ENCODE measurements at places on chromosomes 3 and 15.

GRCh38 chr3:65796676-65797075, 242.0 kb downstream of the MAGI1 start:
- no peak overlapping the region for H3K4me3 ChIP-seq
- H3K4me1 ChIP-seq: no peaks in the 10 kb centered on the region
- no peaks in the 10 kb centered on the region for H3K27me3 ChIP-seq
- no peaks in the 10 kb centered on the region for H3K36me3 ChIP-seq
- no peak overlapping the region for H3K27ac ChIP-seq
- no peak for DNase-seq

- H3K4me3 ChIP-seq: no peak overlapping the region
- no peaks in the 10 kb centered on the region for H3K4me1 ChIP-seq
- H3K27ac ChIP-seq: no peak overlapping the region
- no peaks in the 10 kb centered on the region for H3K27me3 ChIP-seq
- no peaks in the 10 kb centered on the region for H3K36me3 ChIP-seq
Observed at GRCh38 chr15:61049028-61049427, 180.1 kb downstream of the RORA start.

DNA sequence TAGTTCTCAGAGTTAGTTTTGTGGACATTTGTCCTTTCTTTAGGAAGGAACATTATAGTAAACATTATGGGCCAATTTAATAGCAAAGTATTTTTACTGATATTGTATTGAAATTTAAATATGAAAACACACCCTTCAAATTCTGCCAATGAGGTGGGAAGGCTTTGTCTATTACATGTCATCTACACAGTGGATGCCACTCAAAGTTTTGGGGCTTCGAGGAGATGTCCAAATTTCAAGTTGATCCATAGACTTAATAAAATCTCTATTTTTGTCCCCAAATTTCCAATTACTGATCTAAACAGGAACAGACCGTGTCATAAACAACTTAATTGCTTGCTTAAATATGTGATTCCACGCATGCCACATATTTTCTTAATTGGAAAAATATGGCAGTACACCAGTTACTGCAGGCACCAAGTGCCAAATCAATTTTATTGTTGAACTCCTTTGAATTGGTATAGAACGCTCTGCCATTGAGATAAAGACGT, 1.7 kb downstream of the SHOX2 start:
- H3K4me3 ChIP-seq: peak overlapping the region; percentile 37
- no peaks in the 10 kb centered on the region for H3K36me3 ChIP-seq
- no peak for DNase-seq
- peaks cover 29% of the 10 kb centered on the region for H3K4me1 ChIP-seq

GRCh38 chr15:101372149-101372577, 77.1 kb upstream of the SNRPA1 start:
- no peak overlapping the region for H3K27ac ChIP-seq
- DNase-seq: no peak
- H3K27me3 ChIP-seq: no peaks in the 10 kb centered on the region
- H3K4me3 ChIP-seq: no peak overlapping the region

- peaks cover 21% of the 10 kb centered on the region for H3K4me1 ChIP-seq
- H3K36me3 ChIP-seq: peaks cover 3% of the 10 kb centered on the region
- H3K27ac ChIP-seq: peak overlapping the region; percentile 82
- no peak for DNase-seq
Observed at GRCh38 chr15:41936155-41936554, 36.2 kb downstream of the EHD4 start.

- no peak overlapping the region for H3K27ac ChIP-seq
- H3K4me3 ChIP-seq: no peak overlapping the region
- H3K36me3 ChIP-seq: no peaks in the 10 kb centered on the region
- H3K27me3 ChIP-seq: no peaks in the 10 kb centered on the region
- no peaks in the 10 kb centered on the region for H3K4me1 ChIP-seq
- DNase-seq: no peak
Observed at GRCh38 chr15:62964251-62964650, 78.3 kb upstream of the TPM1 start.

GRCh38 chr15:74767167-74768098, 14.4 kb upstream of the CSK start:
- no peak for DNase-seq
- peaks cover 33% of the 10 kb centered on the region for H3K4me1 ChIP-seq
- H3K36me3 ChIP-seq: no peaks in the 10 kb centered on the region
- H3K27ac ChIP-seq: no peak overlapping the region
- no peaks in the 10 kb centered on the region for H3K27me3 ChIP-seq

DNA sequence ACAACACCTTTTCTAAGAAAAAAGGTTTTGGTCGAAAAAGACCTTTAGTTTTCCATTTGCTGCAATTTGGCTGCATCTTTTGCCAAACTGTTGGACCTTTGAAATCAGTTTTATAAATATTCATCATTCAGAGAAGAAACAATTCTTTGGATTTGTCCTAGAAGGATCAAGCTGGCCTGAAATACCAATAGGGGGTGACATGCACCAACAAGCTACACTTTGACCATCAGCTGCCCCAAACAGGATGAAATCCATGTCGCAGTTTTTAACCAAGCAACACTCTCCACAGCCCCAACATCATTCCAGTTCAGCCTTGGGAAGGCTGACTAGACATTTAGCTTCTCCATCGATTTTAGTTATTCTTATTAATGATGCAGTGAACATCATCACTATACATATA, 9.8 kb downstream of the RPL15 start:
- no peak for DNase-seq
- H3K4me1 ChIP-seq: no peaks in the 10 kb centered on the region
- no peak overlapping the region for H3K4me3 ChIP-seq
- H3K27me3 ChIP-seq: no peaks in the 10 kb centered on the region
- H3K36me3 ChIP-seq: no peaks in the 10 kb centered on the region

DNA sequence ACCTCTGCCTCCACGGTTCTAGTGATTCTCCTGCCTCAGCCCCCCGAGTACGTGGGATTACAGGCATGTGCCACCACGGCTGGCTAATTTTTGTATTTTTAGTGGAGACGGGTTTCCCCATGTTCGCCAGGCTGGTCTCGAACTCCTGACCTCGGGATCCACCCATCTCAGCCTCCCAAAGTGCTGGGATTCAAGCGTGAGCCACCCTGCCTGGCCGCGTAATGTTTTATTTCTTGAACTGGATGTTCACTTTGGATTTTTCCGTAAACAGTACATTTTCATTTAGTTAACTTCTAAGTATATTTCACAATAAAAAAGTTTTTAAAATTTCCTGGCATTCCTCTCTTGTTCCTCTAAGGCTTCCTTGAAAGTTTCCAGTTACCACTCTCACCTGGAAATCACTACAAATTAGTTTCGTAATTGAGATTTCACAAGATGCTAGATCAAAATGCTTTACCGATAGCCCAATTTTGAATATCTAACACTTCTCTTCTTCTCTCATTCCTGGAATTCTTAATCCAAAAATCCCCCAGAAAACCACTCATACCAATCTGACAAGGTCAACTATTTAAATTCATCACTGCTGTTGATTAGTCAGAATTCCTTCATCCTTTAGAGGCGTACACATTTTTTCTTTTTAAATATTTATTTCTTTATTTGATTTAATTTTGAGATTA, 44.7 kb upstream of the INO80 start:
- no peaks in the 10 kb centered on the region for H3K36me3 ChIP-seq
- DNase-seq: no peak
- no peak overlapping the region for H3K4me3 ChIP-seq
- no peak overlapping the region for H3K27ac ChIP-seq
- no peaks in the 10 kb centered on the region for H3K27me3 ChIP-seq

GRCh38 chr15:56052395-56053045, 59.1 kb upstream of the NEDD4 start:
- DNase-seq: peak; percentile 77
- H3K27ac ChIP-seq: no peak overlapping the region
- H3K4me1 ChIP-seq: no peaks in the 10 kb centered on the region
- H3K27me3 ChIP-seq: no peaks in the 10 kb centered on the region

DNA sequence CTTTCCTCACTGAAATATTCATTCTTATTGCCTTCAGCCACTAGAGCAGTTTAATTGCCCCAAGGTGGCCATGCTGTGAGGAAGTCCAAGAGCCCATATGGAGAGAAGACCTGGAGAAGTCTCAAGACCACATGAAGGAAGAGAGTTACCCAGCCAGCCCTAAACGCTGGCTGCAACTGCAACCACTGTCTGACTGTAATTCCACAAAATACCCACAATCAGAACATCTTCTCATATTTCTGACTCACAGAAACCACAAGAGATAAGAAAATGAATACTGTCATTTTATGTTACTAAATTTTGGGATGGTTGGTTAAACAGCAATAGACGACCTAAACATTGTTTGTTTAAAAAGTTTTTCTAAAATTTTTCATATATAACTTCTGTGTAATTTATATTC, 14.7 kb upstream of the SST start:
- no peak for DNase-seq
- H3K4me3 ChIP-seq: no peak overlapping the region
- no peaks in the 10 kb centered on the region for H3K4me1 ChIP-seq
- no peak overlapping the region for H3K27ac ChIP-seq
- H3K27me3 ChIP-seq: no peaks in the 10 kb centered on the region
- H3K36me3 ChIP-seq: no peaks in the 10 kb centered on the region

DNA sequence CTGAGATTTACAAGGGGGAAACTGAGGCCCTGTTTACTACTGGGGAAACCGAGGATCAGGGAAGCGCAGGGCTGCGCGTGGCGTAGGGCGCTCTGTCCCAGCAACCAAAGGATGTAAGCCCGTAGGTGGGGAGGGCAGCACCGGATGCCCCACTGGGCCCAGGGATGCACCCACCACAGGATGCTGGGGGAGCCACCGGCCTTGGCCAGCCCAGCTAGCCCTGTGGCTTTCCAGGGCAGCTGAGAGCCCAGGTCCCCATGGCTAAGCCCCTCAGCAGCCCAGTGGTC, 33.4 kb downstream of the RPN1 start:
- peaks cover 25% of the 10 kb centered on the region for H3K4me1 ChIP-seq
- H3K36me3 ChIP-seq: peaks cover 10% of the 10 kb centered on the region
- DNase-seq: no peak
- peak overlapping the region; percentile 55 for H3K4me3 ChIP-seq
- H3K27me3 ChIP-seq: no peaks in the 10 kb centered on the region

DNA sequence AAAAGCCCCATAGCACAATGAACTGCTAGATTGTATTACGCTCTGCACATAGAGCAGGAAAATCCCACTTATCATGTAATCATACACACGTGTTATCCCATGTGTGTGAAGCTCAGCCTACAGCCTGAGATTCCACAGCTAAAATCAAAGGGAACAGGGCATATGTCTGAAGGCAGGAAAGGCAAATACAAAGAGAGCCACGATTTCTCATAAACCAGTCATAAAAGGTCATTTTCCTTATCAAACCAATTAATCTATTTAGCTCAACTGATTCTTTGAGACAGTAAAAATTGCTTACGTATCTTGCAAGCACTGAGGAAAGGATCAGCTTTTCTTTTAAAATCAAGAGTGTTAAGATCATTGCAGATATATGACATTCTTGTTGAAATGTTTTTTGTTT, 199.5 kb upstream of the TBL1XR1 start:
- H3K4me3 ChIP-seq: no peak overlapping the region
- no peaks in the 10 kb centered on the region for H3K36me3 ChIP-seq
- H3K4me1 ChIP-seq: no peaks in the 10 kb centered on the region
- H3K27me3 ChIP-seq: no peaks in the 10 kb centered on the region

DNA sequence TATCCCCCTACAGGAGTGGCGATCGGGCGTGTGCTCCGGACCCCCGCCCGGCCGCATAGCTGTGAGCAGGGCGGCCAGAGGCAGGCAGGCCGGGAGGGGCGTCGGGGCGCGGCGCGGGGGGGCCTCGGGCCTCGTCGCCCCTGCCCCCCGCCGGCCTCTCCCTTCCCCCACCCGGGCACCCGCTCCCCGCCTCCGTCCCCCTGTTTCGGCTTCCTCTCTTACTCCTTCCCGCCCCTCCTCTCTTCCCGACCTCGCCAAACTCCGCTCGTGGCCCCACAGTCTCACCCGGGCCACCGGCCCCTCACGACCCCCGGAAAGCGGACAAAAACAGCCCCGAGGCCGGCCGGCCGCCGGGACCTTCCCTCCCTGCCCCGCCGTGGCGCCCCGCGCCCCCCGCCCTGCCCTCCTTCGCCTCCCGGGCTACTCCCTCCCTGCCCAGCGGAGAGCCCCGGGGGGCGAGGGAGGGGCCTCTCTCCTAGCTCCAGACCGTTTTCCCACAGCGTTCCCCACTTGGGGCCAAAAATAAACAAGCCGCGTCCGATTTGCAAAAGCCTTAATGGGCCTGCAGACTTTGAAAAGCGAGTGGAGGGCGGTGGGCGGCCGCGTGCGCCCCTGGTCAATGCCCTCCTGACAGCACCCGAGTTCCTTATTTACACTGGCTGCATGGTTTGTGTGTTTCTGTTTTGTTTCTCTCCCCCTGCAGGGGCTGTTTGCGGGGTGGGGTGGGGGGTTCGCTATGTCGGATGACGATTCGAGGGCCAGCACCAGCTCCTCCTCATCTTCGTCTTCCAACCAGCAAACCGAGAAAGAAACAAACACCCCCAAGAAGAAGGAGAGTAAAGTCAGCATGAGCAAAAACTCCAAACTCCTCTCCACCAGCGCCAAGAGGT, 1.0 kb downstream of the UBE2E1 start:
- H3K27me3 ChIP-seq: no peaks in the 10 kb centered on the region
- H3K36me3 ChIP-seq: peaks cover 7% of the 10 kb centered on the region
- peak; percentile 57 for DNase-seq

DNA sequence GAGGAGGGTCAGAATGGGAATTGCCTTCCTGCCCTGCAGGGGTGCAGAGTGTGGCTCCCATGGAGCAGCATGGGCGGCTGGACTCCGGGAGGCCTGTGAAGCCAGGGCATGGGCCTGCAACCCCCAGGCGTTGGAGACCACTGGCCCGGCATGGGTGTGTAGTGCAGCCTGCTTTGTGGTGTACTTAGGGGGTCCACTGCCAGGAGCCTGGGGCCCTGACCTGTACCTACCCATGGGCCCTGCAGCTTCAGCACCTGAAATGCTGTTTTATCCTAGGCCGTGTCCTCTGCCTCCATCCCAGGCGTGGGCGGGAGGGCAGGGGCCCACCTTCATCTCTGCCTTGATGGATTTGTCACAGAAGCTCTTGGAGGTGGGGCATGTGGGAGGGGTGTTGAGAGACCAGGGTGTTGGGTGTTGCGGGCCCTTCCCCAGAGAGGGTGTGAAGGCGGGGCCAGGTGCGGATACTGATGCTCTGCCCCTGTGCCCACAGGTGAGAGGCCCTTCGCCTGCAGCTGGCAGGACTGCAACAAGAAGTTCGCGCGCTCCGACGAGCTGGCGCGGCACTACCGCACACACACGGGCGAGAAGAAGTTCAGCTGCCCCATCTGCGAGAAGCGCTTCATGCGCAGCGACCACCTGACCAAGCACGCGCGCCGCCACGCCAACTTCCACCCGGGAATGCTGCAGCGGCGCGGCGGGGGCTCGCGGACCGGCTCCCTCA, 45.0 kb downstream of the KLF13 start:
- no peak overlapping the region for H3K27ac ChIP-seq
- no peak for DNase-seq
- H3K4me3 ChIP-seq: no peak overlapping the region
- no peaks in the 10 kb centered on the region for H3K27me3 ChIP-seq

- no peak for DNase-seq
- no peaks in the 10 kb centered on the region for H3K36me3 ChIP-seq
- no peak overlapping the region for H3K4me3 ChIP-seq
- H3K27me3 ChIP-seq: no peaks in the 10 kb centered on the region
- no peaks in the 10 kb centered on the region for H3K4me1 ChIP-seq
Observed at GRCh38 chr15:54014067-54014655, 35.9 kb downstream of the UNC13C start.

GRCh38 chr15:37007301-37007700, 93.0 kb downstream of the MEIS2 start:
- H3K36me3 ChIP-seq: peaks cover 25% of the 10 kb centered on the region
- peak overlapping the region; percentile 28 for H3K27ac ChIP-seq
- H3K4me3 ChIP-seq: no peak overlapping the region
- DNase-seq: no peak
